ENCODE measurements at places on chromosomes 5 and 9.

GRCh38 chr9:76624391-76625048 lies 139.7 kb upstream of the PCA3 start:
- DNase-seq: no peak

DNA sequence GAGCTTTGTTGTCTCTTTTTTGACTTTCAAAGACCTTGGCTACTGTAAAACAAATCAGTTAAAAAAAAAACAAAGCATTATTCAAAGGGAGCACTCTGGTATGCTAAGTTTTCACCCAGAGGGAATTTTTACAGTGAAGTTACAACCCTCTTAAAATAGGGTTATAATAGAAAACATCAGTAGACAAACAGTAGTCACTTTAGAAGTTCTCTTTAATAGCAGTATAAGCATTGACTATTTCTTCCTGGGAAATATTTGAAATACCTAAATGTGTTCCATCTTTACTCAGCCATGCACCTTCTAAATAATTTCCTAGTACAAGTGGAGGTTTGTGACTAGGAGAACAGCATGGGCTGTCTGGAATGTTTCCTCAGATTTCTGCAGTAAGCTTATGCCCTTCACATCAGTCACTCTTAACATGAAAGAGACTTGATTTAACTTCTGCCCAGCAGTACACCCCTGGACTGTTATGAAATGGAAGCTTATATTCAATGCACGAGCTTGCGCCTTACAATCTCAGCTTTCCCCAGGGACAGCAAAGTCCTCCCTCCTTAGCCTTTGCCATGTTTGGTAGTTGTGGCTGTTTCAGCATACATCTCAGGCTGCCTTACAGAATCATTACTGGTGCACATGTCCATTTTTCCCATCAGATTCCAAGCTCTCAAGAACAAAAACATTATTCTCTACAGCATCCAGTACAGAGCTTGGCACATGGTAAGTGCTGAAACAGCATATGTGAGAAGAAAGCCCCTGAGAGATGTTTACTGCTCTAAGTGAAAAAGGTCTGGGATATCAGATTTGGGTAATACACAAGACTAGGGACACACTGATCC lies 191.5 kb downstream of the ZNF608 start:
- no peak for DNase-seq

DNA sequence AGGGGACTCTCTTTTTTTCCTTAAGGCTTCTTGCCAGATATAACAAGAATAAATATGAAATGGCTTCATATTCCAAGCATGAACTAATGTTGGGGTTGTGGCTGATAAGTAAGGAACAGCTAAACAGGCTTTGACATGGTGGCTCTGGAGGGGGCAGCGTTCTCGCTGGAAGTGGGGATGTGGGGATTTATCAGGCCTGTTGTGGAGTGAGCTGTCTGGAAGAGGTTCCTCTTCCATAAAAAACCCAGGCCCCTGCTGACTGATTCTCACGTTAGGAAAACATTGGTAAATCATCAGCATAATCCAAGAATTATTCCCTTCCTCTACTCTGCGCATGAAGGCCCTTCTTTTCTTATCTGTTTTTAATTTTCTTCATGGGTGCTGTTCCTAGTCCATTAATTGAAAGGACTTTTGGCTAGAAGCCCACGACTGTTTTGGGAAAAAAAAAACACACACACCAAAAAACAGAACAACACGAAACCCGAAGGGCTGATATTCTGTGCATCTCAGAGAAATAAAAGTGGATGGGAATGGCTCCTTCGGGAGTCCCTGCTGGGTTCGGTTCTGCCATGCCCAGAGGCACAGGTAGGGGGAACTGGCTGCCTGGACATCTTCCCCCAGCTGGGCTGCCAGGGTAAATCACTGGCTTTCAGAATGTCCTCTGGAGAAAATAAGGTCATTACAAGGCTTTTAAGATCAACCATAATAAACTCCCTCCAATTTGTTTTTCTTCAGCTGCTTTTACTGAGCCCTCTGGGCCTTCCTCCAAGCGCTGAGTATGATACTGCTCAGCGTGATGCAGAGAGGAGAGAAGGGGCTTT lies 297.0 kb downstream of the SLIT3 start:
- no peak for DNase-seq

- no peak for DNase-seq
Observed at GRCh38 chr5:45383985-45384384, 312.2 kb downstream of the HCN1 start.

- no peak for DNase-seq
Observed at GRCh38 chr5:179698935-179699615, at the start of gene CANX. Gene CANX, plus strand, starts transcription at chr5:179698967. Its CDS starts 6,715 bp downstream, at chr5:179705682.

GRCh38 chr5:150599917-150600511 lies 40.4 kb upstream of the SYNPO start:
- DNase-seq: no peak

Measured in activated T-helper 9 cell treated with anti-CD3 and anti-CD28 coated beads, Interleukin-2, amount 50 U/mL, for 16 hours (primary cell).